Stimulated activated CD4-positive, alpha-beta T cell treated with anti-CD3 and anti-CD28 coated beads, Interleukin-15, amount 100 ng/mL, for 24 hours (primary cell): ENCODE measurements at places on chromosomes 1 and 21.

DNA sequence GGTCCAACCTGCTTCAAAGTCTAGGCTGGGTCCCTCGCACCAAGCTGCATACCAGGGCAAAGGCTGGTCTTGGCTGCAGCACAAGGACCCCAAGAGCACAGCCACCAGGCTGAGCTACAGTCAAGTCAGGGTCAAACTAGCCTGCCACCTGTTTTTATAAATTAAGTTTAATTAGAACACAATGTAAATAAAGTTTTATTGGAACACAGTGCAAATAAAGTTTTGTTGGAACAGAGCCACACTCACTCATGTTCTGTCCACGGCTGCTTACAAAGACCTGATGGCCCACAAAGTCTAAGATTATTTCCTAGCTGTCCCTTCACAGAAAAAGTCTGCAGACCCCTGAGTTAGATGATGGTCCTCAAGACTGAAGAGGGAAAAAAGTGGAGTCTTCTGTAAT is 66.2 kb downstream of the MRPL37 start:
- no peak for DNase-seq

DNA sequence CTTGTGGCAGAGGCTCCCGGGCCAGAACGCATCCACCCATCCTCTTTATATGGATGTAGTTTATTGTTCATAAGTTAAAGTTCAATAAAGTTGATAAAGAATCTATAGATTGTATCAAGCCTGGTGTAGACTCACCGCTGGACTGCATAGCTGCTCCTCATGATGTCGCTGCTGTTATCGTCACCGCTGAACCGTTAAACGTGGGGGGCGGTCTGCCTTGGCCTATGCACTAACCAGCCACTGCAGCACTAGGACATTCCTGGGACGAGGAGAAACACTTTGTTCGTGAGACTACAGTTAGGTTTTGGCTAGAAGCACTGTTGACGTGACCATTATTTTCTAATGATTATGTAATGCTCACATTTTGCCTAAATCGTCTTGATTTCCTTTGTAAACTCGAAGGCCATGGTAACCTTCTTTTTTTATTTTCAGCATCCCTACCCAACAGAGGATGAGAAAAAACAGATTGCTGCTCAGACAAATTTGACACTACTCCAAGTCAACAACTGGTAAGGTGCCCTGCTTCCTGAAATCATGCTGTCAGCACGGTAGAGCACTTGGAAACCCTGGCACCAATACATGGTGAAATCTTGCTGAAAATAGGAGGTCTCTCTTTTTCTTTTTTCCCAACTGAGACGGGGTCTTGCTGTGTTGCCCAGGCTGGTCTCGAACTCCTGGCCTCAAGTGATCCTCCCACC is 50.2 kb downstream of the PKNOX1 start:
- no peak for DNase-seq

- peak; percentile 2 for DNase-seq
Observed at GRCh38 chr1:96236156-96236739, 485.3 kb upstream of the PTBP2 start.

DNA sequence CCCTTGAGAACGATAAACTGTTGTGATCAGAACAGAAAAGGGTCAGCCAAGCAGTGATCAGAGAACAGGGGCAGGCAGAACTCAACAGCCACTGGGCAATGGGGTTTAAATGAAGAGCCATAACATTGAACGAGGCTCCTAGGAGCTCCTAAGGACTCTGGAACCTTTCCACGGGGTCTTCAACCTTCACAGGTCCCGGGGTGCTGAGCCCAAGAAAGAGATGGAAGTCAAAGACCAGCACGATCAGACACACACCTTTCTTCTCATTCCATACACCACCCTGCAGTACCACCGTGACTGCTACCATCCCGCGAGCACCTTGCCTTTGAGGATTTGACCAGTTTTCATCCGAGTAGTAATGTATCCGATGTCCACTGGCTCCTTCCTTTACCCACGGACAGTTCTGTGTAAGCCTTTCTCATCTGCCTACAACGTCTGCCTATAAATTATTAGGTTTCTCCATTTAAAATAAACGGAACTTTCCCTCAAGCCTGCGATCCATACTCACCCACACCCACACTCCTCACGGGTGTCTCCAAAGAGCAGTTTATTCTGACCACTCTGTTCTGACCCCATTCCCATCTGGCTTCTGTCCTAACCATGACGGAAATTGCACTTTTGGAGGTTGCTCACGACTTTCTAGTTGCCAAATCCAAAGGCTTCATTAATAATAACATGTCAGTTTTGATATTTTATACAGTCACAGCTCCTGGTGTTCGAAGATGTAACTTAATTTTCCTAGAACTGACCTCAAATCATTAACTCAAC is 16.8 kb upstream of the HHAT start:
- no peak for DNase-seq

DNA sequence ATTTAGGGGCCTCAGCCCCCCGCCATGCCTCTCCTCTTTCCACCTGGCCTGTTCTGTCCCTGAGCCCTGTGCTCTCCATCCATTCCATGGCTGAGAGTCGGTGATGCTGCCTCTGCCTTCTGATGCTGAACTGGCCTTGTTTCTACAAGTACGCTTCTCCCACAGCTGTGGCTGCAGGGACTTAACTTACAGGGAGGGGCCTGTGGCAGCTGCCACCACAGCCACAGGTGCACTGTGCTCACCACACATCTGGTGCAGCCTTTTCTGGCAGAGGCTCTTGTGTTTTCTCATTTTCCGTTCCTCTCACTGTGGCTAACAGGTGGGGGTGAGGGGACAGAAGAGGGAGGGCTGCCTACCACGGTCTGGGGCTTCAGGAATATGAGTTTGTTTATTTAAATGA is 4.2 kb downstream of the FMO1 start:
- DNase-seq = no peak

DNA sequence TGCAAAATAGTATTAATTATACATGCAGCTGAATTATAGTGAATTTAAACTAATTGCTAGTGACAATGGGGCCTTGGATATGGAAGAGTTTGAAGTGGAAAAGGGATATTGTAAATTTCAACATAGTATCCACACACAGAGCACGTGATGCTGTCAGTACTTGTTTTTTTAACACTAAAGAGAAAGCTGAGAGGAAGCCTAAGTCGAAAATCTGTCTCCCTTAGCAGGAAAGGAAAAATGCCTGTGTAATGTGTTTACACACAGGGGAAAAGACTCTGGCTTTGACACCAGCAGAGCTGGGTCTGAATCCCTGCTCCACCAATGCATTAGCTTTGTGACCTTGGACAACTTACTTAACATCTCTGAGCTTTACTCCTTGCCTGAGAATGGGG is 42.6 kb downstream of the PCSK9 start:
- no peak for DNase-seq

DNA sequence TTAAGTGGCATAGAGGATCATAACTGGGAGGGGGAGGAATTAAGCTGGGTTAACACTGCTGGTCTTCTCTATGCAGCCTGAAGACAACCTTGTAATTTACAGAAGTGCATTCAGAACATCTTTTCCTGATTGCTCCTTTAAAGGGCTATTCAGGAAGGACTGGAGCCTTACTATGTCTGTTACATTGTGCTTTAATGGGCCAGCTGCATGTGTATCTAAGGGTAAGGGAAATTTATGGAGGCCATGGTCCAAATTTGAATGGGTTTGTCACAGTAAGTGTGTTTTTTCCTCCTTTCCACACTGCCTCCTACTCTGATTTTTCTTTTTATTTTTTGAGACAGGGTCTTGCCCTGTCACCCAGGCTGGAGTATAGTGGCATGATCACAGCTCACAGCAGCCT is 19.6 kb downstream of the C1orf21 start:
- DNase-seq = no peak

- no peak for DNase-seq
Observed at GRCh38 chr1:29832471-29832870, 596.1 kb downstream of the PTPRU start.

DNA sequence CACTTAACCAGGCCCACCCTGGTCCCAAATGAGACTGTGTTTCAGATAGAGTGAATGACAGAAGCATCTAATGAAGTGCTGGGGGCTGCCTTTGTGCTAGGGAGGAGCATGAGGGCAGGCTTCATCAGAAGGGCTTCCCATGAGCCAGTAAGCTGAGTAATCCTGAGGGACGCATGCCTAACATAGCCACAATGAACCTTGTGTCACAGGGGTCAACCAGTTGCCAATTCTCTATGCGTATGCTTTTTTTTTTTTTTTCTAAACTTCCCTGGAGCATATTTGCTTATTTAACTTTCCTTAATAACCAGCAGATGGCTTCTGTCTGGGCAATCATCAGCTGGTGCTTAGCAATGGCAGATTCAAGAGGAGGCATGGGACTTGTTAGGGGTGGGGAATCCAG is 25.5 kb upstream of the CYP2J2 start:
- no peak for DNase-seq

DNA sequence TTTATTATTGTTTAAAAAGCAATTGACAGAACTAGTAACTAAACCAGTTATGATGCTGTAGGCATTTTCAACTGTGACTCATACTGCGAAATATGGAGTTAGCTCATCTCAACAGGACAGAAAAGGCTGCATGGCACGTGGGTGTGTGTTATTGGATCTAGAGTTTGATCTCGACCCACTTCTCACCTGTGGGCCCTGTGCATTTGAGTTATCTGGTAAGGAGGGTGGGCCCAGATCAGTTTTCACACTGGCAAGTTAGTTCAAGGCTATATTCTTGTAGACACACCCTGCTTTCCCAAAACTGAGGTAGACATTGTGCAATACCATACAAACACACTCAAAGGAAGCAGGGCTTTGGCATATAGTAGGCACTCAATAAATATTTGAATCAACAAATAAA is 71.3 kb upstream of the PRDX6 start:
- DNase-seq = peak; percentile 22

- no peak for DNase-seq
Observed at GRCh38 chr1:245226203-245226499, 71.4 kb downstream of the KIF26B start.

- DNase-seq = no peak
Observed at GRCh38 chr1:198462365-198463019, 78.0 kb downstream of the ATP6V1G3 start.

GRCh38 chr1:15736038-15736891 is at the start of gene SLC25A34:
TSS of gene SLC25A34 (plus strand) at chr1:15736258. CDS start at chr1:15736486, 228 bp downstream.
- no peak for DNase-seq

GRCh38 chr21:27329255-27329851 is 362.5 kb upstream of the ADAMTS5 start:
- no peak for DNase-seq

DNA sequence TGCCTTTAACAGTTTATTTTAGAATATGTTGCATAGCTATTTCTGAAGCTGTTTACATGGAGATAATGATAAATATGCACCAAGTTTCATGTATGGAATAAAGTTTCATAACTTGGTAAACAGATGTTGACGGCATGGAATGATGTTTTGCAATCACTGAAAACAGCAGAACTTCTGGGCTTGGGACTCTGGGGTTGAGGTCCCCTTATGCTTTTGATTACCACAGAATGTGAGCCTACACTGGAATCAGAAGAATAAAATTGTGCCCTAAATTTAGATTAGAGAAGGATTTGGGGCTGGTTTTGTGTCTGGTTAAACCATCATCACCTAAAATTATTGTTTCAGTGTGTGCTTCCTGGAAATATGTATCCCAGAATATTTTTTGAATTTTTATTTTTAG is 11.1 kb downstream of the KRTAP24-1 start:
- DNase-seq = no peak

DNA sequence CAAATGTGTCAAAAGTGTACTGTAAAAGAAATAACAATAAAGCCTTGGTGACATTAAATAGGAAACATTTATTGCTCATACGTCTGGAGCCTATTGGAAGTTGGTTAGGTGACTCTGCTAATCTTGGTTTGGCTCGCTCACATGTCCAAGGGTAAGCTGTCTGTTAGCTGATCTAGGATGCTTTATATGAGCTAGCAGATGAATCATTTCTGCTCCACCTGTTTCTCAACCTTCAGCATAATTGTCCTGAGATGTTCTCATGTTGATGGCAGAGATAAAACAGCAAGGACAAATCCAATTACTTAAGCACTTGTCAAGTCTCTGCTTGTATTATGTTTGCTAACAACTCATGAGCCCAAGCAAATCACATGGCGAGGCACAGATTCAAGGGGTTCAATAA is 56.0 kb upstream of the CD53 start:
- DNase-seq = no peak

DNA sequence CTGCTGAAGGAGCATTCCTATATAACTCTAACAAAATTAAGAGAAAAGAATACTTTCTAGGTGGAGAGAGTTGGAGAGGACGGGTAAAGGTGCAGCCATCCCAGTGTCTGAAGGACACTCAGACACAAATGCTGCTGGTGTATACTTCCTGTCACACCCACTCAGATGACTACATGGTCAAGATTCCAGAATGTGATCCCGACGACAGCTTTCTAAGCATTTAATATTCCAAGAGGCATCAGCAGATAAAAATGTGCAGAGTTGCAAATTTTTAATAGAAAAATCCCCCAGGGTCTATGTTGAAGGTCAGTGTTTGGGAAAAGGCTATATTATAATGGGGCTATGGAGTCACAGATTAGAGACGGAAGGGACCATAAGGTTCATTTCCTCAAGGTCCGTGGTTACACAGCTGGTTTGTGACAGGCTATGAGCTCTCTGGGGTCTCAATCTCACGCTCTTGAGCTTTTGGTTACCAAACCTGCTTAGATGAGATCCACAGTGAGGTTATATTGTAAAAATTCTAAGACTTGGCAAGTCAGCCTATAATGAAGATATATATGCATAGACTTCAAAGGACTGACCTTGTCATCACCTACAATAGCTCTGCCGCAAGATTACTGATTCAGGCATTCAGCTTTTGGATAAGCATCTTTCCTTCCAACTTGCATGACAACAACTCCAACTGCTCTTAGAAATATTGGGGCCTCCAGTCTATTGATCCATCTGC is 35.1 kb downstream of the ZNF281 start:
- no peak for DNase-seq

DNA sequence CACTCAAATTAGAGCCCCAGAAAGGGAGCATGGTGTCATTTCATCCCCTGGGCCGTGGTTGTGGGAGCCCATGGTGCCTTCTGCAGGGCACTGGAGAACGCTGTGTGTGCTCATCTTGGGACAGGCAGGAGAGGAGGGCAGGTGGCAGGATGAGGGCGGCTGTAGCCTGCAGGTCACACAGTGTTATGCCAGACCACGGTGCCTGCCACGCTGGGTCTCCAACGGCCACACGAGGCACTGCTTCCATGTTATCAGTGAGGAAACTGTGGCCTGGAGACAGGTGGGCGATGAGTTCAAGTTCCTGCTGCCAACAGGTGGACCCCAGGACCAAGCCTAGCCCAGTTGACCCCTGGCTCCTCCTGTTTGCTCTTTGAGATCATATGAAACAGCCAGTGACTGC is 21.0 kb downstream of the ABCG1 start:
- no peak for DNase-seq

DNA sequence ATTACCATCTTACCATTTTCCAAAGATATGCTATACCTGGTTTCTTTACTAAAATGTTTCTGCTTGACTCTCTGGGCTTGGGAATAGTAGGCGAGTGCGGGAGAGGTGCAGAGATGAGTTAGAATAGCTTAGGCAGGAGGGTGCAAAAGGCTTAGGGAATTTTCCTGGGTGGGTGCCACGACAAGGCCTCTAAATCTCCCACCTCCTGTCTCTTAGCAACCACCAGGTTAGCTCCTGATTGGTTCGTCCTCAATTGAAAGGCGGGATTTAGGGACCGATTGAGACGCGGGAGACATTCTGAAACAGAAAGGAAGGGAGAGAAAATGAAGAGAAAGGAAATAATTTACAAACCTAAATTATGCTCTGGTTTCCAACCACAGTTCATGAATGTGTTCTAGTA is 3.1 kb downstream of the ACKR1 start:
- DNase-seq = no peak

GRCh38 chr1:32431736-32432400 is 33.0 kb upstream of the ZBTB8B start:
- DNase-seq = no peak

- DNase-seq = peak; percentile 52
Observed at GRCh38 chr21:25733859-25734653, 648 bp downstream of the ATP5PF start.
